ENCODE measurements at places on chromosomes 1 and 21.

- peaks cover 65% of the 10 kb centered on the region for H3K27me3 ChIP-seq
- peak; percentile 72 for DNase-seq
- H3K4me3 ChIP-seq: no peak overlapping the region
- H3K4me1 ChIP-seq: peaks cover 2% of the 10 kb centered on the region
These were observed 12.4 kb downstream of the FMOD start for GRCh38 chr1:203338335-203339036.

DNA sequence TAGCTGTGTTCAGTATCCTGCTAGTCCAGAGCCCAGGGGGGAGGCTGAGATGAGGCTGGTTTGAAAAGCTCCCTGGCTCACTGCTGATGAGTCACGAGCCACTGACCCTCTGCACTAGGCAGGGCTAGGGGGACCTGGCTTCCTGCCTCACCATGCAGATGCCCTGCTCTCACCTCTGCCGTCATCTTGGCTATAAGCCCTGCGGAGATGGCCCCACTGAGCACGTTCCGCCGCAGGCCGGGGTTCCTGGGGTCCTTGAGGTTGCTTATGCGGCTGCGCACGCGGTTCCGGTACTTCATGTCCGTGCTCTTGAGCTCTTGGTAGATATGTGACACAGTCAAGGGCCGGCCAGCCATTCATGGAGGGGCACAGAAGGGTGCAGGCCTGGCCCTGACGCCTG is 24.1 kb upstream of the ZNF436 start:
- peak overlapping the region; percentile 89 for H3K27ac ChIP-seq
- no peaks in the 10 kb centered on the region for H3K27me3 ChIP-seq
- H3K4me1 ChIP-seq: peaks cover 14% of the 10 kb centered on the region
- peak overlapping the region; percentile 30 for H3K4me3 ChIP-seq

DNA sequence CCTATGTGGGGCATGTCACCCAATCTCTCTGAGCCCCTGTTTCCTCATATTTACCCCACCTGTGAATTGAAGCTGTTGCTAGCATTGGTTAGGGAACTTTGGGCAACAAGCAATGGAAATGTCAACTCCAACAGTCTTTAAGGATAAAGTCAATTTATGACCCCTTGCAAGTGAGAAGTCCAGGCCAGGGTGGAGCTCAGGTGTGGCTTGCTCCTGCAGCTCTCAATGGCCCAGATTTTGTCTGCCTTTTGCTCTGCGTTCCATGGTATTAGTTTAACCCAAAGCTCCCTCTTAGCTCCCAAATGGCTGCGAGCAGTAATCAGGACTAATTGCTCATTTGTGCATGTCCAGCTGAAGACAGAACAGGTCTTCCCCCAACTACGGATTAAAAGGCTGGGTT is 70.4 kb upstream of the ABCG1 start:
- peaks cover 2% of the 10 kb centered on the region for H3K4me1 ChIP-seq
- H3K4me3 ChIP-seq: no peak overlapping the region
- H3K27ac ChIP-seq: no peak overlapping the region
- DNase-seq: no peak

DNA sequence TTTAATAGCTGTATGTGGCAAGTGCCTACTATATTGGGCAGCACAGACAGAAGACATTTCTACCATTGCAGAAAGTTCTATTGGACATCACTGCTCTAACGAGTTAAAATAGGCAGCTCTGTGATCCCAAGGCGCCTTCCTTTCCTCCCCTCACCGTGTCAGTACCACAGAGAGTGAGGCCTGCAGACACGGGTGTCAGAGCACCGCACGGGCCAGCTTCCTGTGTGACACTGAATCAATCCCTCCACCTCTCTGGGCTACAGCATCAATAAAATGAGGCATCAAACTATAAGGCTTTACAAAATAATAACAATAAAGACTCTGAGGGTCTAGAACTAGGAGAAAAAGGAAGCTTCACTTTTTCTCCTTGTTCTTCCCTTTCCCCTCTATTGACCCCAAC is 246.7 kb downstream of the FOXD2 start:
- H3K4me3 ChIP-seq: no peak overlapping the region
- peaks cover 67% of the 10 kb centered on the region for H3K27me3 ChIP-seq
- H3K4me1 ChIP-seq: no peaks in the 10 kb centered on the region
- H3K36me3 ChIP-seq: no peaks in the 10 kb centered on the region
- DNase-seq: no peak
- H3K27ac ChIP-seq: no peak overlapping the region

DNA sequence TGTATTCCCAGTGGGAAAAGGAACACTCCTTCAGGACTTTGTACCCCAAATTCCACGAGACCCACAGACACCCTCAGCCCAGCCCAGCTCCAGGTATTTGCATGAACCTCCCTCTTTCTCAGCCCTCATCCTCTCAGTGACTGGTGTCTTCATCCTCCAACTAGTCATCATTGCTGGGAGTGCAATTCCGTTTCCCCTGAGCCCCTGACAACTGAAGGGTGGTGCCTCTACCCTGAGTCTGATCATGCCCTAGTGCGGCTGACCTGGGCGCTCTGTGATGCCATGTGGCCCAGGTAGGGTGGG is 3.8 kb upstream of the ZNF692 start:
- H3K27ac ChIP-seq: no peak overlapping the region
- DNase-seq: peak; percentile 11
- no peaks in the 10 kb centered on the region for H3K36me3 ChIP-seq
- no peaks in the 10 kb centered on the region for H3K27me3 ChIP-seq

GRCh38 chr21:27507695-27508094 is 540.8 kb upstream of the ADAMTS5 start:
- no peaks in the 10 kb centered on the region for H3K27me3 ChIP-seq
- no peaks in the 10 kb centered on the region for H3K36me3 ChIP-seq
- H3K4me3 ChIP-seq: no peak overlapping the region
- H3K27ac ChIP-seq: no peak overlapping the region
- DNase-seq: no peak

- no peak overlapping the region for H3K4me3 ChIP-seq
- peaks cover 27% of the 10 kb centered on the region for H3K4me1 ChIP-seq
- H3K36me3 ChIP-seq: peaks cover 65% of the 10 kb centered on the region
- no peaks in the 10 kb centered on the region for H3K27me3 ChIP-seq
- DNase-seq: peak; percentile 68
- H3K27ac ChIP-seq: no peak overlapping the region
These were observed 69.1 kb downstream of the SPSB1 start for GRCh38 chr1:9361630-9362260.

GRCh38 chr1:24609949-24610517 is 33.1 kb upstream of the SRRM1 start:
- H3K36me3 ChIP-seq: no peaks in the 10 kb centered on the region
- H3K4me3 ChIP-seq: no peak overlapping the region
- no peak for DNase-seq
- H3K27ac ChIP-seq: no peak overlapping the region

GRCh38 chr1:165527251-165528007 is 16.4 kb upstream of the LRRC52 start:
- H3K27ac ChIP-seq: no peak overlapping the region
- no peaks in the 10 kb centered on the region for H3K36me3 ChIP-seq
- no peaks in the 10 kb centered on the region for H3K4me1 ChIP-seq
- DNase-seq: no peak
- peaks cover 19% of the 10 kb centered on the region for H3K27me3 ChIP-seq

- H3K27ac ChIP-seq: no peak overlapping the region
- no peak overlapping the region for H3K4me3 ChIP-seq
- DNase-seq: no peak
- H3K36me3 ChIP-seq: no peaks in the 10 kb centered on the region
These were observed 37.1 kb upstream of the ARF1 start for GRCh38 chr1:228045405-228045804.

GRCh38 chr1:99084562-99084961 is 79.9 kb upstream of the PLPPR5 start:
- H3K27ac ChIP-seq: no peak overlapping the region
- no peaks in the 10 kb centered on the region for H3K36me3 ChIP-seq
- no peak overlapping the region for H3K4me3 ChIP-seq

- no peak for DNase-seq
- H3K27ac ChIP-seq: peak overlapping the region; percentile 88
- H3K4me3 ChIP-seq: no peak overlapping the region
- H3K36me3 ChIP-seq: no peaks in the 10 kb centered on the region
- peaks cover 8% of the 10 kb centered on the region for H3K4me1 ChIP-seq
These were observed 19.7 kb upstream of the HYI start for GRCh38 chr1:43473463-43473862.

GRCh38 chr1:174058624-174059023 is 36.5 kb upstream of the RC3H1 start:
- no peak overlapping the region for H3K27ac ChIP-seq
- DNase-seq: no peak
- H3K4me1 ChIP-seq: no peaks in the 10 kb centered on the region
- no peak overlapping the region for H3K4me3 ChIP-seq

DNA sequence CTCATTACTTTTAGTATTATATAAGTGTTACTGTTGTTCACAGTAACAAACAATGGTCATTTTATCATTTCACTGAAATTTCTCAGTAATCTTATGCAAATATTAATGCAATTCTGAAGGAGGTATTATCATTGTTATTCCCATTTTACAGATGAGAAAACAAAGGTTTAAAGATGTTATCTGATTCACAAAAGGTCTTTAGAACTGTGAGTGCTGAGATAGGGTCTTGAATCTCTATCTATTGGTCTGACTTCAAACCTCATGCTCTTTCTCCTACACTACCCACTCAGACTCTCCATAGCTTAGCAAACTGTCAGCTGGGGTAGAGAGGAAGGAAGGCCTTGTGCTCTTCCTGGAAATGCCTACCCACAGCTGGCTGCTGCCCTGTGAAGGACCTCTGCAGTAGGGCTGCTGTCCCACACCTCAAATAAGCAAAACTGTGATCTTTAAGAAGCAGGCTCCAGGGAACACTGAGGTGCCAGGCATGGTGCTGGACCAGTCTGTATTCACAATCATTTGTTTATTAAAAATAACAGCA is 6.2 kb upstream of the OSCP1 start:
- no peak for DNase-seq
- peaks cover 3% of the 10 kb centered on the region for H3K4me1 ChIP-seq
- H3K36me3 ChIP-seq: peaks cover 68% of the 10 kb centered on the region
- H3K27ac ChIP-seq: no peak overlapping the region
- H3K4me3 ChIP-seq: no peak overlapping the region

DNA sequence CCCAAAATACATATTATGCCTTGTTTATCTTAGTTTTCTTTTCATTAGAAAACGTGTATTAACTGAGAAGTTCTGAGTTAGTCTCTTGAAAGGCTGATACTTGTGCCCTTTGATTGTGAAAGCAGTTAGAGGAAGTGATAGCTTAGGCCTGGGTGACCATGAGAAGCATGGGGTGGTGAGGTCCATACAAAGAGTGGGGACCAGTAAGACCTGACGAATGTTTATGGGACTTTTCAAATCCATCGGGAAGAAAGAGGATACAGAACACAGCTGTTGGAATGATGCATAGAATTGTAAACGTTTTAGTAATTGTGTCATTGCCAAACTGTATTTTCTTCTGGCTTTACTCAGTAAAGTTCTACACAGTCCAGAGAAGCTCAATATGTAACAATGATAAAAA is 259.8 kb downstream of the LMO4 start:
- no peaks in the 10 kb centered on the region for H3K27me3 ChIP-seq
- no peaks in the 10 kb centered on the region for H3K4me1 ChIP-seq
- no peak overlapping the region for H3K4me3 ChIP-seq
- no peaks in the 10 kb centered on the region for H3K36me3 ChIP-seq
- no peak overlapping the region for H3K27ac ChIP-seq

DNA sequence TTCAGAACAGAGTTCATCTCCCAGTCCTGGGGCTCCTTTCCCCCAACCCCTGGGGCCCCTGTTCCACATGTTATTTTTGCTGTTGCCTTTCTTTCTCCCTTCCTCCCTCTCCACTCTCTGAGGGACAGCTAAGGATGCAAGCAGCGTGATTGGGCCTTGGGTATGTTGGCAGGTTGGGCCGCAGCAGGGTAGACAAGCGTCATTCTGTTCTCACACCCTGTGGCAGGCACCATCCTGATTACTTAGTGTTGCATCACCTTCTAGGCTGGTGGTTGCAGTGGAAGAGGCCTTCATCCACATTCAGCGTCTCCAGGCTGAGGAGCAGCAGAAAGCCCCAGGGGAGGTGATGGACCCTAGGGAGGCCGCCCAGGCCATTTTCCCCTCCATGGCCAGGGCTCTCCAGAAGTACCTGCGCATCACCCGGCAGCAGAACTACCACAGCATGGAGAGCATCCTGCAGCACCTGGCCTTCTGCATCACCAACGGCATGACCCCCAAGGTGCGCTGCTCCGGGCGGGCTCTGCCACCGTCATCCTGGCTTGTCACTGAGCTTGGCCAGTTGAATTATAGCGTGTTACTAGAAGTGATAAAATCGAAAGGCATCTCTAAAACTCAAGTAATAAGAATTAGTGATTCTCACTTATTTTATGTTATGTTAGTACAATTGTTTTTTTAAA is 43.4 kb downstream of the VANGL1 start:
- H3K27ac ChIP-seq: no peak overlapping the region
- H3K4me3 ChIP-seq: no peak overlapping the region
- peaks cover 48% of the 10 kb centered on the region for H3K36me3 ChIP-seq
- H3K27me3 ChIP-seq: no peaks in the 10 kb centered on the region
- DNase-seq: no peak

GRCh38 chr1:222813866-222814535 is 838 bp upstream of the DISP1 start:
- DNase-seq: peak; percentile 34
- H3K36me3 ChIP-seq: no peaks in the 10 kb centered on the region
- peaks cover 9% of the 10 kb centered on the region for H3K4me1 ChIP-seq
- H3K4me3 ChIP-seq: peak overlapping the region; percentile 85
- H3K27me3 ChIP-seq: no peaks in the 10 kb centered on the region
- peak overlapping the region; percentile 85 for H3K27ac ChIP-seq

DNA sequence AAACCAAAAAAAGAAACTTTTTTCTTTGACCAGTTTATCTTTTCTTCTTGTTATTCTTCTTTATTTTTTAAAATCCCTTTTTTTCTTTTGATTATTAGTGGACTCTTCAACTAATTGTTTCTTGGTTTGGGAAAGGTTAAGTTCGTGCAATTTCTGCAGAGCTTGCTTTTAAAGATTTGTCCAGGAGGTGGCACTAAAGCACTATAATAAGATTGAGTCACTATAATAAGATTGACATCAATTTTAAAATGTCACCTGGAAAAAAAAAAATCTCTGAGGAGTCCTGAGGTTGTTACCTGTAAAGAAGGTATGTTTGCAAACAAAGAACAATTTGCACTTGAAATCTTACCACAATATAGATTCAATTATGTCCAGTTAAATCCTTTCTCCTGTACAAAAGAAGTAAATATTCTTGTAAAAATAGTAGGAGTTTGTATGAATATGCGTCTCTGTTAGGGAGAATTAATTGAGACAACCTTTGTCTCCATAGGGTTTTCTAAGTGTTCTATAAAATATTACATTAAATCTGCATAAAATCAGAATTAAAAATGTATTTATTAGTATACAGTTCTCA is 166.7 kb downstream of the ADGRL4 start:
- H3K4me1 ChIP-seq: peaks cover 3% of the 10 kb centered on the region
- H3K36me3 ChIP-seq: no peaks in the 10 kb centered on the region
- H3K27ac ChIP-seq: no peak overlapping the region
- H3K4me3 ChIP-seq: no peak overlapping the region

GRCh38 chr1:232380596-232380995 is 249.3 kb downstream of the SIPA1L2 start:
- no peak overlapping the region for H3K4me3 ChIP-seq
- peaks cover 12% of the 10 kb centered on the region for H3K4me1 ChIP-seq
- H3K27me3 ChIP-seq: peaks cover 13% of the 10 kb centered on the region

GRCh38 chr1:210293171-210293607 is 35.5 kb upstream of the HHAT start:
- peak overlapping the region; percentile 92 for H3K27ac ChIP-seq
- peaks cover 20% of the 10 kb centered on the region for H3K4me1 ChIP-seq
- no peaks in the 10 kb centered on the region for H3K27me3 ChIP-seq
- peak; percentile 38 for DNase-seq
- H3K4me3 ChIP-seq: no peak overlapping the region

- H3K27me3 ChIP-seq: no peaks in the 10 kb centered on the region
- H3K36me3 ChIP-seq: peaks cover 25% of the 10 kb centered on the region
- no peaks in the 10 kb centered on the region for H3K4me1 ChIP-seq
These were observed 56.3 kb downstream of the NVL start for GRCh38 chr1:224273641-224274040.

- H3K27ac ChIP-seq: no peak overlapping the region
- peak; percentile 64 for DNase-seq
- H3K36me3 ChIP-seq: no peaks in the 10 kb centered on the region
- peaks cover 13% of the 10 kb centered on the region for H3K4me1 ChIP-seq
These were observed 19.1 kb downstream of the RAB7B start for GRCh38 chr1:205983925-205984725.

Data from mesenchymal stem cell (in vitro differentiated cells and primary cell).